Activated T-helper 17 cell treated with anti-CD3 and anti-CD28 coated beads, Interleukin-2, amount 50 U/mL, for 72 hours (primary cell): ENCODE measurements at places on chromosomes 4 and X. TPM values are rescaled to one million over a fixed set of nuclear protein-coding genes. Genes with fewer than 3 reads are reported as not detected.
A peak's percentile ranks its signal among the peaks of the same experiment; 100 is the strongest.

GRCh38 chr4:183443655-183444213, 702 bp upstream of the CDKN2AIP start:
- ATAC-seq: peak; percentile 24

DNA sequence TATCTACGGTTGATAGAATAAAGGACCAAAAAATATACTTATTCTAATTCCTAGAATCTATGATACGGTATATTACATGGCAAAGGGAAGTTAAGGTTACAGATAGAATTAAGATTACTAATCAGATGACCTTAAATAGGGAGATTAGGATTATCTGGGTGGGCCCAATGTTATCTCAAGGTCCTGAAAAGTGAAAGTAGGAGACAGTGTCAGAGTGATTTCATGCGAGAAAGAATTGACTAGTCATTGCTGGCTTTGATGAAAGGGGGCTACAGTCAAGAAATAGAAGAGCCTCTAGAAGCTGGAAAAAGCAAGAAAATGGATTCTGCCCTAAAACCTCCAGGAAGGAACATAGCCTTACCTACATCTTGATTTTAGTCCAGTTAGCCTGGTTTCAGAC, 176.9 kb upstream of the PPP1R2C start:
- no peak for ATAC-seq

DNA sequence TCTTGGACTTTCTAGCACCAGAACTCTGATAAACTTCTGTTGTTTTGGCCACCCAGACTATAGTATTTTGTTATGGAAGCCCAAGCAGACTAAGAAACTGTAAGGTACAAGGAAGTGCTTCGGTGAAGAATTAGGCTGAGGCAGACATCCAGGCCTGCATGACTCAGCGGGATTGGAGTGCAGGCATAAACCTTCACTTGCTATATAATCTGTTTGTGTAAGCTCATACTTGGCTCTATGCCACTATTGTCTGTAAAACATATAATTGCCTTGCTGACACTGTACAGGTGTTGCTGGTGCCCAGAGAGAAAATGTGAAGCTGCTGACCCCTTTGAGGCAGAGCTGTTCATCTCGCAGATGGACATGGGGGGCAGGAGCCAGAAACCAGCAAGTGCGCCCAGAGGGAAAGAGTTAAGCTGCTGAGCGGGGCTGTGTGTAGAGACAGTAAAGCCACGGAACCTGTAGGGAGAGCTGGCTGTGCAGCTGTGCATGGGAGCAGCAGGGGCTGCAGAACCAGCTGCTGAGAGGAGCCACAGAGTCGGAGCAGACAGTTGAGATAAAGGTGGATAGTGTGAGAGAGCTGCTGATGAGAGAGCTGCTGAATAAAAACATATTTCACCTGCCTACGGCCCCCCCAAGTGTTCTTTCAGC, 96.2 kb downstream of the RBM46 start:
- no peak for ATAC-seq

- no peak for ATAC-seq
Measured at GRCh38 chrX:133214301-133214700, 3.9 kb downstream of the TFDP3 start.

- peak; percentile 56 for ATAC-seq
Measured at GRCh38 chr4:20916106-20916505, 215.8 kb downstream of the PACRGL start.

DNA sequence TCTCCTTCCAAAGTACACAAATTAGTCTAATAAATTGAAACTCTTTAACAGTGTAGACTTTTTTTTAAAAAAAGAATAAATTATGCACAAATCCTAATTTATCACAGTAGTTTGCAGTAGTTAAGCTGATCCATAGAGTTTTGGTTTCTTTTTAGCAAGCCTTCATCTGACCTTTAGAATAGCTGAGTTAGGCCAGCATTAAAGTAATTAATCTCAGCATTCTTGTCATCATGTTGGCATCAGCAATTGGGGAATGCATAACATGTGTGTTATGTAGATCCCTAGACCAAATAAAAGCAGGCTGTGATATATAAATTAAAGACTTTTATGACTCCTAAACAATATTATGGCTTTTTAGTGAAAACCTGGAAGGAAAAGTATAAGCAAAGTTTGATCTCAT, 426.5 kb upstream of the PABPC4L start:
- no peak for ATAC-seq

DNA sequence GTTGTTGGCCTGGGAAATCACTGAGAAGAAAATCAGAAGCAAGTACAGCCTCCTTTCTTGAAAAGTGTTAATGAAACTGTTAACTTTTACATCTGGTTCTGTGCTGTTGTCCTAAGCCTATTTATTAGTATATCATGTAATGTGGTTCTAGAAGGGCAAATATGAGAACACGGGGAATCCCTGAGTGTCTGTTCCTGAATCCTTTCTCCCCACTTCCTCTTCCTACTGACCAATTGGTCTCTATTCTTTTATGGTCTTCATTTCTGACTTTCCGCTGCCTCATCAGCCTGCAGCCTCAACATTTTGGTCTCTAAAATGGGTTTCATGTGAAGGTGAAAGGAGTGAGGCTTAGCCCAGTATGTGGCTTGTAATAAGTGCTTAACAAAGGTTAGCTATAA, 159.9 kb upstream of the MAMLD1 start:
- no peak for ATAC-seq

DNA sequence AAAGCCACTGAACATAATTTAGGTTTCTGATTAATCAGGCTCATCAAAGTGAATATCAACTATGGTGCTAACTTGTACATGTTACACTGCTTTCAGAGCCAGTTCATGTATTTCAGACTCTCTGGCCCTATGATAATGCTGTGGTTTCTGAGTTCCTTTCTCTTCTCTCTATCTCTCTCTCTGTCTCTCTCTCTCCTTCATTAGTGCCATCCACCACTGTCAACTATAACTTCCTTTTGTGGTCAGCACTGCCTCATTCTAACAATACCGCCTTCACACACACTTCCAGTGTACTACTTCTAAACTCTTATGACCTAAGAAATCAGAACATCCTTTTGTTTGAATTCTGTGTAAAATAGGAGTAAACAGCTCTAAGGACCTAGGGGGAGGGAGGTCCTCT, 907.1 kb downstream of the RPA4 start:
- ATAC-seq: no peak

DNA sequence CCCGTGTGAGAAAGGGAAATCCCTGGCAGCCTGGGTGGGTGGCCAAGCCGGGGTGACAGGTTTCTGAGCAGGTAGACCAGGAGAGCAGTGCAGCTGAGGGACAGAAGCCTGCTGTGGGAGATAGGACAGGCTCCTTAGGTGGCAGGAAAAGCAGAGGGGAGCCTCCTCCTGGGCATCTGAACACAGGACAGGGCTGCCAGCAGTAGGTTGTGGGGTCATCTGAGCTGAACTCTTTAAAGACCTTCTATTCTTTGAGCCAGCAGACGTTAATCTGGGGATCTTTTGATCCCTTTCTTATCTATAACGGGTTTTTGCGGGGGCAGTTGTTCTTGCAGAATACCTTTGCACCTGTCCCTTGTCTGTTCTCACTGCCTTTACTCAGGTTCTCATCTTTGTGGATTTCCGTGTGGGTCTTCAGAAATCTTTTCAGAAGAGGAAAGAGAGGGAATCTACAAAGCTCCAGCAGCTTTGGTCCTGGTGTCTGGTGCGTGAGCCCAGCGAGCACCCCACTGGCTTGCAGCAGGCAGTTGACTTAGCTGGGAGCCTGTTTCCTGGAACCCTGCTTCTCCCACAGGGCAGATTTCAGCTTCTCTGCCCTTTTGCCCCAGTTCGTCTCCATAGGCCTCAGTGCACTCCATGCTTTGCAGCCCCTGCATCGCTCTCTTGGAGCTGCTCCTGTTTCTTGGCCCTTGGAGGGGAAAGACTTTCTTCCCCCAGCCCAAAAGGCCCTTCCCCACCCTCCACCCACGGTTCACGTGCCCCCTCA, 35.8 kb upstream of the TADA2B start:
- no peak for ATAC-seq

- ATAC-seq: no peak
Measured at GRCh38 chr4:143626134-143626911, 74.2 kb downstream of the FREM3 start.

DNA sequence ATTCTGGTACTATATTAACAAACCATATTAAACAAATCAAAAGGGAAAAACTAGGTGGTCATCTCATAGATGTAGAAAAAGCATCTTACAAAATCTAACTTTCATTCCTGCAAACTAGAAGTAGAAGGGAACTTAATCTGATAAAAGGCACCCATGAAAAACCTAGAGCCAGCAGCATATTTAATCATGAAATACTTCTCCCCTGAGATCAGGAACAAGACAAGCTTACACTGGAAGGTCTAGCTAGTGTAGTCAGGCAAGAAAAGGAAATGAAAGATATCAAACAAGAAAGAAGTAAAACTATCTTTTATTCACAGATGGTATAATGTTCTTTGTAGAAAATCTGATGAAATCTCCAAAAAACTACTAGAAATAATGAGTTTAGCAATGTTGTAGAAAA, 41.2 kb downstream of the ATP10D start:
- no peak for ATAC-seq

- no peak for ATAC-seq
Measured at GRCh38 chr4:116180157-116180601, 905.2 kb downstream of the TRAM1L1 start.

GRCh38 chrX:109719264-109719663, 13.8 kb downstream of the ACSL4 start:
- peak; percentile 53 for ATAC-seq

DNA sequence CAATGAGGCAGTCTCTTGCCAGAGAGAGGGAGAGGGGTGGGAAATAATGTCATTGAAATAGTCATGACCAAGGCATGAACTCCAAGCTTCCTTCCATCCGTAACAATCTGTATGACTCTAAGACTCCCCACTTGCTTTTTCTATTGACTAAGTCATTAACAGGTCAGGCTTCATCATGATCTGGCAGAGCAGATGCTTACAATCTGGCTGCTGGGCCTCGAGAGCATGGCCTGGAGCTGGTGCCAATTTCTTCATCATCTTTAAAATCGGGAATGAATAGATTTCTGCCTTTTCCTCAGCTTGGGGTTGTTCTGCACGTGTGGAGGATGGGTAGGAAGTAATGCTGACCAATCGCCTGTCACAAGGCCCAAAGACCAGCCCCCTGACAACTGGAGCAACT, 280.6 kb upstream of the CLNK start:
- no peak for ATAC-seq

DNA sequence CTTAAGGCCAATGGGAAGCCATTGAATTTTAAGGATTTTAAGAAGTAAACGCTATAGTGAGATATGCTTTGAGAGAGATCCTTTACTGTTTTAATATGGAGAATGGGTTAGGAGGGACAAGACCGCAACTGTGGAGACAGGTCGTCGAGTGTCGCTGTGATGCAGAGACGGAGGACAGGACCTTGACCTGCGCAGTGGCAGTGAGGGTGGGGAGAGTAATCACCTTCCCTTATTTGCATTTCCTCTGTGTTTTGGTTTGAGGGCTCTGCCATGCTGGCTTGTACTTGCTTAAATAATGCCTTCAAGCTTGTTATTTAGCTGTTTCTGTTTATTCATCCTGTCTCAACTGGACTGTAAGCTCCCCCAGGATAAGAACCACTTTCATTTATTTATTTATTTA, 345.0 kb downstream of the FBXW7 start:
- ATAC-seq: no peak

DNA sequence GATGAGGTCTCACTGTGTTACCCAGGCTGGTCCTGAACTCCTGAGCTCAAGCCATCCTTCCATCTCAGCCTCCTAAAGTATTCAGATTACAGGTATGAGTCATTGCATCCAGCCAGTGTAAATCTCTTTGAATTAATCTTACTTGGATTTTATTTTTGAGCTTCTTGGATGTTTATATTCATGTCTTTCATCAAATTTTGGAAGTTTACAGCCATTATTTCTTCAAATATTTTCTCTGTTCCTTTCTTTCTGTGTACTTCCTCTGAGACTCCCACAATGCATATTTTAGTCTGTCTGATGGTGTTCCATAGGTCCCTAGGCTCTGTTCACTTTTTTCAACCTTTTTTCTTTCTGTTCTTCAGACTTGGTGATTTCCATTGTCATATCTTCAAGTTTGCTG, 34.9 kb downstream of the ZCCHC13 start:
- no peak for ATAC-seq

GRCh38 chr4:15587649-15588048, 67.5 kb downstream of the FBXL5 start:
- no peak for ATAC-seq

DNA sequence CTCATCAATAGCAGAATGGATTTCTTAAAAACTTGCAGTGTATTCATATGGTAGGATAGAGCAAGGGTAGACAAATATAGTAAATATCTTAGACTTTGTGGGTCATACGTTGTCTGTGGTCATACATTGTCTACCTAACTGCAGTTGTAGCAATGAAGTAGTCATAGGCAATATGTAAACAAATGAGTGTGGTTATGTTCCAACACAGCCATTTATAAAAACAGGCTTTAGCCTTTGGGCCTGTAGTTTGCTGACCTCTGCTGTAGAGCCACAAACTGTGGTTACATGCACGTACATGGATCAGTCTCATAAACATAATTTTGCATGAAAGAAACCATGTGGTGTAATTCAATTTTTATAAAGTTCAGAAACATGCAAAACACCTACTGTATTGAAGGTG, 98.9 kb downstream of the LARP1B start:
- no peak for ATAC-seq

- ATAC-seq: no peak
Measured at GRCh38 chr4:104735174-104735573, 240.5 kb upstream of the CXXC4 start.

- ATAC-seq: peak; percentile 74
Measured at GRCh38 chr4:101037938-101038413, 309.4 kb downstream of the PPP3CA start.

- peak; percentile 80 for ATAC-seq
Measured at GRCh38 chr4:71006203-71006907, 12.9 kb downstream of the DCK start.

GRCh38 chr4:3047464-3048286, 26.7 kb downstream of the HTT-AS start:
- ATAC-seq: peak; percentile 98

- ATAC-seq: no peak
Measured at GRCh38 chrX:119989905-119990555, 46.5 kb upstream of the NKAP start.

GRCh38 chr4:186032259-186032658, 36.7 kb upstream of the TLR3 start:
- ATAC-seq: no peak

GRCh38 chr4:102730968-102731533, 29.7 kb downstream of the MANBA start:
- no peak for ATAC-seq

The MAGEA12 gene
- total RNA-seq: not detected

The RAB41 gene
- not detected for total RNA-seq

The LINC00632 gene
- total RNA-seq: 3.3 TPM

The NWD2 gene
- not detected for total RNA-seq

The PHOX2B gene
- total RNA-seq: not detected

The NEUROG2 gene
- total RNA-seq: not detected

The MAGEE1 gene
- total RNA-seq: 3.3 TPM

The SYTL4 gene
- total RNA-seq: not detected

The PPP4R3C gene
- total RNA-seq: not detected

The SNCA gene
- 0.85 TPM for total RNA-seq

The IBSP gene
- not detected for total RNA-seq

The SHROOM4 gene
- total RNA-seq: not detected

The PPEF2 gene
- not detected for total RNA-seq

The BMX gene
- not detected for total RNA-seq
